ENCODE measurements at places on chromosomes 12 and 14.
A peak's percentile ranks its signal among the peaks of the same experiment; 100 is the strongest.

DNA sequence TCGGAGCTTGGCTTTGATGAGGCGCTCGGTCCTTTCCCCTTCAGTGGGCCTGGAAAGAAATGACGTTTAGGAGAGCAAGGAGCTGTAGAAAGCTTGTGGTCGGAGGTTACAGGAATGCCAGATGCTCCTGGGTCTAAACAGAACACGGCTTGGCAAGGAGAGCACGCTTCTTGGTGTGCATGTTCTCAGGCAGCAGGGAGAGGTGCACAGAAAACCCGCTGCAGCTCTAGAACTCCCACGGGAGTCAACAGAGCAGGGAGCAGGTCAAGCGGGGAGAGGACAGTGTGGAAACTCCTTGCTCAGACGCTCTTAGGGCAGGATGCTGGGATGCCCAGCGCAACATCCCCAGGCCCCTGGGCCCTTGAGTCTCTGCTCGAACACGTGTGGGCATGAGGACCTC is 51.0 kb downstream of the SSH1 start:
- DNase-seq: peak; percentile 60

DNA sequence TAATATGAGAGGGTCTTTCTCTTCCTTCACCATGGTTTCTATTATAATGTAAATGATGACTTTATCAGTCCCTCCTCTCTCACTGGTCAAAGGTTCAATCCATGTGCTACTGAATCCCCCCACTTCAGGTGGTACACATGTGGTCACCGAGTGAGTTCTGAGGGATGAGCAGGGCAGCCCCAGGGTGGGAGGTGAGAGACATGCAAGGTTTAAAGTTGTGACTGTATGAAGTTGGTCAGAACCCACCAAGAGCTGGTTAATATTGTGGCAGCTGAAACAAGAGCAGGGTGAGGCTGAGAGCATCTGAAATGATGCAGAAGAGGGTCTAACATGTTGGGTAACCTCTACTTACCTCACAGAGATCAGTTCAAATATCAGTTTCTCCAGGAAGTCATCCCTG is 444.7 kb upstream of the FBXO33 start:
- DNase-seq: no peak

DNA sequence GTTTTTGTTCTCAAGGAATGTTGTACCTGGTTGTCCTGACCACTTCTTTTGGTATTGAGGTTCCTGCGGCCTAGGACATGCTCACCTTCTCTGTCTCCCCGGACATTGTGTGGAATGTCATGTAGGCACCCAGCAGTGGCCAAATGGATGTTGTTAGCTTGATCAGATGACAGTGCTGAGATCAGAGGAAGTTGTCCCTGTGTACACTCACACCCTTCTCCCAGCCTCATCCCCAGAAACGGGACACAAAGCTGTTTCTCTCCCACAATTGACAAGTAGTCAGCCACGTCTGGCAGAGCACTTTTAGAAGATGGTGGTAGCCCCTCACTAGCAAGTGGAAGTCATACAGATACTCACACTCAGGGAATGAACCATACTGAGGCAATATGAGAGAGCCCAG is 3.0 kb downstream of the PLEKHH1 start:
- DNase-seq: no peak

DNA sequence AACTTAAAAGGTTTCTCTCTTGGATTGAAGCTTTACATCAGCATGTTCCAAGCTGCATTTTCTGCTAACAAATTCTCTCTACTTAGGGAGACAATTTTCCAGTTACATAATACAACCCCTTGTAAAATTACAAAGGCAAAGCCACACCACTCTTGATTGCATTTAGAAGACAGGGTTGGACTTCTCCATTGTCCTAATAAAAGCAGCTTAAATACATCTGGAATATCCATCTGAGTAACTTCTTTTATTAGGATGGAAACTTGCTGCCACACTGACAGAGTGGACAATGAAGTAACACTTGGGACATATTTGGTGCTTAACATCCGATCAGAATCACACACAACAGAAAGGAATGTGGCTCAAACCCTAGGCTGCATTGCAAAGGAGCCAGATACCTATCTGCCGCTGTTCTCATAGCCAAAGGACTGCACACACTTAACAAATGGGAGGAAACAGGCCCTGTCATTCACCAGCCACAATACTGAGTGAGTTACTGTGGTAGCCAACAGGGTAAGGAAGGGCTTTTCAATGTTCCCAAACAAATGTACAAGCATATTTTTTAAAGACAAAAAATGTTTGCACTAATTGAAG is 157.2 kb downstream of the PAX9 start:
- peak; percentile 31 for DNase-seq

- DNase-seq: no peak
These were observed 170.2 kb upstream of the FOXG1 start for GRCh38 chr14:28596391-28596790.

All from EH (cell line).